Activated T-cell treated with anti-CD3 and anti-CD28 coated beads for 1 hour (primary cell): ENCODE measurements at places on chromosomes 6 and 20.

GRCh38 chr6:112109262-112109661 lies 21.9 kb downstream of the FAM229B start:
- no peak for DNase-seq

- DNase-seq: no peak
These were observed 64.0 kb upstream of the APCDD1L start for GRCh38 chr20:58579069-58579818.

GRCh38 chr6:111162504-111162903 lies 75.2 kb downstream of the SLC16A10 start:
- no peak for DNase-seq

DNA sequence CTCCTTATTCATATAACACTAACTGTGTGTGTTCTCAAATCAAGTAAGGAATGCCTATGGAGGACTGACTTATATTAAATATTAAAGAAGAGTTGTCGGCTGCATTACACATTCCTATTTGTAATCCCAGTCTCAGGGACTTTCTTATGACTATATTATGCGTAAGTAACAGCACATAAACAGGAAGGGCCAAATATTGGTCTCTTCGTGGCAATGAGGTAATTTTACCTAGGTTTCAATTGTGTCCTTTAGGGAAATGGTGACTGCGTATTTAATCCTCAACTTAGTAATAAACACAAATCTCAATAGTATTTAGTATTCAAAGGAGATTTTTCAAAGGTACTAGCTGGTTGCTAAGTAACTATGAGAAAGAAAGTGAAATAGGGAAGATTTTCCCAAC lies 22.8 kb upstream of the EPM2A start:
- no peak for DNase-seq

GRCh38 chr20:10613911-10614310 lies 59.9 kb downstream of the JAG1 start:
- no peak for DNase-seq

GRCh38 chr6:35473850-35474130 lies 5.6 kb downstream of the RPL10A start:
- no peak for DNase-seq

DNA sequence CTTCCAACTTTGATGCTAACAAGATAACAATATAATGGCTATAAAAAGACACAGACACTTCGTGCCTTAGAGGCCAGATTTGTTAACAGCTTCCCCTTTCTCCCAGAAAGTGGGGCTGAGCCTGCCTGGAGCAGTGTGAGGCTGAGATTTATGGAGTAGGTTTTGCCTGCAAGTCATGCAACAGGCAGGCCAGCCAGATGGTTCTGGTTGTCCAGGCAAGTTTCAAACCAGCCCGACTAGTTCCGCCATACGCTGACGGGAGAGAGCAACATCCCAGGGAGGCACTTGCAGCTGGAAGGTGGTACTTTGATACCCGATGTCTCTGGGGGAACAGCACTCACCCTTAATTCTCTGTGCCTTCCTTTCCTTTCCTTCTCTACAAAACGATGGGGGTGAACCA lies 81.3 kb upstream of the NAA20 start:
- DNase-seq: no peak

- no peak for DNase-seq
These were observed 52.0 kb downstream of the FRK start for GRCh38 chr6:116008470-116009243.

DNA sequence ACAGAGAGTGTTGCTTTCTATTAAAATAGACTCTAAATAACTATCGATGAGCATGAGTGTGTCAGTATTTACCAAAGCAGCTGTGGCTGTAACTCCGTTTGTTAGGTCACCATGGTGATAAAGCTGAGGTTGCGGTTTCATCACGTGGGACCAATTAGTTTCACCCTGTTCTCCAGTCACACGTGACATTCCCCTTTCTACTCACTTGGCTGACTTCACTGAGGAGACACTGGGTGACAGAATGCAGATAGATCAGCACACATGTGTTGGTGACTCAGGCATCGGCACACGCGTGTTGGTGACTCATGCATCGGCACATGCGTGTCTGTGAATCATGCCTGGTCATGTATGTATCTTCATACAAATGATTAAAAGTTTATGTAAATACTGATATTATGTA lies 285.4 kb downstream of the THBS2 start:
- DNase-seq: no peak

DNA sequence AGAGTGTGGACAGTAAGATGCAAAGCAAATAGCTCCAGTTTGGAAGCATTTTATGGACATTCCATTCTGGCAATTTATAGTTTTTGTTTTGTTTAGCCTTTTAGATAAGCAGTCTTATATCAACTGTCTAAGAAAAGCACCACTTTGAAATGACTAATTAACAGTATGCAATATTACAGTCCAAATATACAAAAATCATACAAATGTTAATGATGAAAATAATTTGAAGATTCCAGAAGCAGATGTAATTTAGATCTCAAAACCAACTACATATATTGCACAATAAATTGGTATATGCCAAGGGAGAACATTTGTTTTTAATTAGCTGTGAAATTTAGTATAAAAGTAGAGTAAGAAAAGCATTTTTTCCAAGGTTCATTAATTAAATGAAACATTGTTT lies 158.8 kb downstream of the KIF6 start:
- DNase-seq: no peak

GRCh38 chr6:128242765-128243403 lies 277.5 kb downstream of the PTPRK start:
- no peak for DNase-seq

DNA sequence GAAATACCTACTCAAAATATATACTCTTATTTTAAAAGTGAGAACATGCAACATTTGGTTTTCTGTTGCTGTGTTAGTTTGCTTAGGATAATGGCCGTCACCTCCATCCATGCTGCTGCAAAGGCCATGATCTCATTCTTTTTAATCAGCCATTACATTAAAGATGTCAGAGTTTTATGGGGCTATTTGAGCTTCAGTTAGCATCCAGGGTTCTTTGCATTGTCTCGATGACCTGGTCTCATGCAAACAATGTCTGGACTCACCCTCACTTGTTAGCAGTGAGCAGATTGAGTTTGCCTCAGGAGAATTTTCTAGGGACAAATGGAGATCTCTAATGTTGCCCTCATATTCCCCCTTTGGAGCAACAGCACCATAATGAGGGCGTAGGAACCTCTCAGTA lies 458.7 kb upstream of the AGPAT4 start:
- no peak for DNase-seq

- DNase-seq: no peak
These were observed at the start of gene APCDD1L for GRCh38 chr20:58515233-58516212. Gene APCDD1L (minus strand): TSS chr20:58515399. CDS start chr20:58514707, 692 bp downstream.

DNA sequence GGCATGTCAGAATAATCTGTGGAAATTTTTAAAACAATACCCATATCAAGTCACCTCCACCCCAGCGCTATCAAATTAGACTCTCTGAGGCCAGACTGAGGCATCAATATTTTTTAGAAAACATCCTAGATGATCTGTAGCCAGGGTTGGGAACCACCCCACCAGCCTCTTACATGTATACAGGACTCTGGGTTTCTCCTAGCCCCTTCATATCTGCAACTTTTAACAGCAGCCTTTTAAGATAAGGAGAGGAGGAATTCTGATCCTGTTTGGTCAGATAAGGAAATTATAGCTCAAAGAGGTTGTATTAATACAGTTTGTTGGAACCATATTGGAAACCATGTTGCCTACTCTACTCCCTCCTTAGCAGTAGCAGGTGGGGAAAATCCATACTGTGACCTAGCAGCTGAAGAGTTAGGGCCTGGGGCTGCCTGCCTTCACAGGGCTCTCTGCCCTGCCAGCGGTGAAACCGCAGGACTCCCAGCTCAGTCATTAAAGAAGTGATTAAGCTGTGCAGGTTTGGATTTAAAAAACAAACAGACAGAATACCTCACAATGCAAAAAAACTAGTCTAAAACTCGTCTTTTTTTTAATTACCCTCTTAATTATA lies 30.0 kb downstream of the BRPF3 start:
- no peak for DNase-seq

DNA sequence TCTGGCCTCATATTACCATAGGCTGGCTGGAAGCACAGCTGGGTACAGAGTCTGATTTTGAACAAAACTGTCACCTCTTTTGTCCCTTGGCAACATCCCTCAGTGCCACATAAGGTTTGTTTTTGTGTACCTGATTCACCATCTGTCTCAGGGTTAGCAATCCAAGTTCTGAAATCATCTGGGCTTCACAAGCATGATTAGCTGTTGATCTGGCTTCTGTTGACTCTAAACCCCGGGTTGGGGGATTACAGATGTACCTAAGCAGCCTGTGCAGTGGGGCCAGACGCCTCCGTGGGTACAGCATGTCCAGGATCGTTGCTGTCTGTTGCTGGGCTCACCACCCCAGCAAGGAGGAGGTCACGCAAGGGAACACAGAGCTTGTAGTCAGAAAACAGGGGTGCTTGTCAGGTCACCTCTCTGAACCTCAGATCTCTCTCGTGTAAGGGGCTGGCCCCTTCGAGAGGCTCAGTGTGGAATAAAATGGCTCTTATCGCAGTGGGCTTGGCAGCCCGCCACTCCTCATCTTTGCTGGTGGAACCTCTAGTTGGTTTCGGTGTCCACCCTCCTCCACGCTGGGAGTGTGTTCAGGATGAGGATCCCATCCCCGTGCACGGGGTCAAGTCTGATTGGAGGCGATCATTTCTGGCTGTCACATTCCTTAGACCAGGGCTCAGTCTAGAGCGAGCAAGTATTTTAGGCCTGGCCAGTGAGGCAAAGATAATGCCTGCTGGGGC lies 39.2 kb upstream of the ZNF831 start:
- DNase-seq: no peak

- DNase-seq: no peak
These were observed 26.9 kb downstream of the PXDC1 start for GRCh38 chr6:3724451-3725144.

- no peak for DNase-seq
These were observed 49.2 kb downstream of the GOPC start for GRCh38 chr6:117553142-117553541.

DNA sequence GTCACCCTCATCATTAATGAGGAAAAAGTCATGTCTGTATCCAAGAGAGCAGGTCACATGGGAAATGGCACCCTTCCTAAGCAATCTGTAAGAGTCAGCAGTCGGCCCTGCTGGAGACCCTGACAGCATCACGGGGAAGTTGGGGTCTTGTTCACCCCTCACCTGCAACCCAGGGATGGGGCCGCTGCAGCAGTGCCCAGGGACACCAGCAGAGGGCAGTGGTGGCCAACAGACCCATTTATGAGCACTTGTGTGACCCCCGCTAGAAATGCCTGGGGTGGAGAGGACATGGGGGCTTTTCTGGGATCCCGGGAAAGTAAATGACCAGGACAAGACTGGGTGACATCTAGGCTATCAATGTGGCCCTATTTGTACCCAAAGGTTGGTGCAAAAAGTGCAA lies 35.9 kb downstream of the ANKRD60 start:
- peak; percentile 25 for DNase-seq

GRCh38 chr6:71420693-71421328 lies 132.2 kb downstream of the OGFRL1 start:
- no peak for DNase-seq

GRCh38 chr6:74356391-74356790 lies 660.4 kb downstream of the CD109 start:
- no peak for DNase-seq

DNA sequence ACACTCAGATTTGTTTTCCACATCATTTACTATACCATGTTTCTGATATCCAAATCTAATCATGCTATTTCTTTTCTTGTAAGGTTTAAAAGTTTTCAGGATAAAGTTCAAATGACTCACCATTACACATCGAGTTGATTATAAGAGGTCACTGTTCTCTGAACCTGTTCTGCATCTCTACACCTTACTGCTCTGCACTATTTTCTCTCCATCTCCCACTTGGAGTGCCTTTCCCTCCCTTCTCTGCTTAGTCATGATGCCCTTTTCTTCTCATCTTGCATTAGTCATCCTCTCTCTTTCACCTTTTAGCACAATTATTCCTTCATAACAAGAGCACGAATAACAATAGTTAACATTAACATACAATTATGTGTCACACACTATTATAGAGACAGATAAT lies 37.5 kb upstream of the FUT9 start:
- no peak for DNase-seq

- no peak for DNase-seq
These were observed 369.2 kb upstream of the CNR1 start for GRCh38 chr6:88535306-88535705.

- no peak for DNase-seq
These were observed 210.7 kb downstream of the BCAS1 start for GRCh38 chr20:53859684-53860083.

- DNase-seq: no peak
These were observed 56.5 kb upstream of the TENT5A start for GRCh38 chr6:81808851-81809570.

DNA sequence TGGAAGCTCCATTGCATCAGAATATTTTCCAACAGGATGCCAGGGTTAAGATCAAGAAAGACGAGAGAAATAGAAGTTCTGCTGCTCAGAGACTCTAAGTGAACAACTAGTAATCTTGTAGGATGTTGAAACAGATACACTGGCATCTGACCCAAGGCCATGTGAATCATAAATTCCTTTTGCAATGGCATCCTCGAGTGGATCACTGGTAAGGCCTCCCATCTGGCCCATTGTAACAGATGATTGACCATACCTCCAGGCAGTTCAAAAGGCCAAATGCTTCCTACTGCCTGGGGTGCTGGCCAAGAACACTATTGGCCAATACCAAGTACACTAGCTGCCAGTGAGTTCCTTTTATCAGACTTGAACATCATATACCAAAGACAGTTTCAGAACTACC lies 9.9 kb upstream of the SLC17A3 start:
- DNase-seq: no peak

- DNase-seq: no peak
These were observed 909 bp downstream of the DNAAF9 start for GRCh38 chr20:3406481-3407039.

- no peak for DNase-seq
These were observed 269.8 kb downstream of the CDH4 start for GRCh38 chr20:61521687-61522420.

GRCh38 chr20:41830702-41831101 lies 212.5 kb upstream of the CHD6 start:
- no peak for DNase-seq

- no peak for DNase-seq
These were observed 183.5 kb upstream of the COL21A1 start for GRCh38 chr6:56430629-56431600.

- no peak for DNase-seq
These were observed 5.0 kb upstream of the ZNF292 start for GRCh38 chr6:87150406-87150805.

DNA sequence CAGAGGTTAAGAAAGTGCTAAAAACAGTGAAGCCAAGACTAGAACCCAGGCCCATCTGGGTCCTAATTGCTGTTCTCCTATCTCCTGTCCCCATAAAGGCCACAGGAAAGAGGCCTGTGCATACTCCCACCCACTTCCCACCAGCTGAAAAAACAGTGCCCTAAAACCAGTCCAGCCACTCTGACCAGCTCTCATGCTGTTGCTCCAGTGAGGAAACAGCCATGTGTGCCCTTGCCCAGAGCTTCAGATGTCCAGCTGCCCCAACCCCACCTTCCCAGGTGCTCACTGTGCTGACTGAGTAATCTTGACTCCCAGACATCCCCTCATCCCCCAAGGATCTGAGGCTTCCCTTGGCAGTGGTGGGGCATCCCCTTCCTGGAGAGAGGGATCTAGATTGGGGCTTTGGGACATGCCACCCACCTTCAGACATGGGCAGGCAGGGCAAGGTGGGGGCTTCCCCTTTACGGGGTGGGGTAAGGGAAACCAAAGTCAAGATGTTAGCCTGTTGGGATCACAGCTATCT lies 28.7 kb downstream of the KCNK5 start:
- DNase-seq: no peak

GRCh38 chr20:44990425-44990824 lies 24.1 kb downstream of the STK4 start:
- no peak for DNase-seq

GRCh38 chr6:119533603-119534279 lies 184.2 kb upstream of the MAN1A1 start:
- DNase-seq: no peak

GRCh38 chr6:51856508-51856907 lies 230.9 kb downstream of the PKHD1 start:
- DNase-seq: no peak
